ENCODE measurements at places on chromosomes 6 and 20.

- DNase-seq, result peak; percentile 52
These were observed 131.7 kb downstream of the LRRC1 start for GRCh38 chr6:53926505-53926904.

DNA sequence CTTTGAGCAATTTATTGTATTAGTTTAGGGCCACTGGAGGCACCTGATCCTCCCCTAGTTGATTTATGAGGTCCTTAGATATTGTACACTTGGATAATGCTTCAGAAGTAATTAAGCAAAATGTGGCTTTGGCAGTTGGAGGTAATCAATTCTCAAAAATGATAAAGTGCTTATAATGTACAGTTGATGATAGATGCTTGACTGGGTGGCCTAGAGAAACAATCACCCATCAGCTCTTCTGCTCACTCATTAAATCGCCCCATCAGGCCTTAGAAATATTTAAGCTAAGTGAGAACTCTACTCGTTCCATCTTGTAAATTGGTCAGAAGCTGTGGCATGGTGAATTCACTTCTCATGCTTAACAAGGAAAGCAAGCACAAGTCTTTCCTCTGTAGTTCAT lies 349.9 kb downstream of the SAMD5 start:
- no peak for DNase-seq

DNA sequence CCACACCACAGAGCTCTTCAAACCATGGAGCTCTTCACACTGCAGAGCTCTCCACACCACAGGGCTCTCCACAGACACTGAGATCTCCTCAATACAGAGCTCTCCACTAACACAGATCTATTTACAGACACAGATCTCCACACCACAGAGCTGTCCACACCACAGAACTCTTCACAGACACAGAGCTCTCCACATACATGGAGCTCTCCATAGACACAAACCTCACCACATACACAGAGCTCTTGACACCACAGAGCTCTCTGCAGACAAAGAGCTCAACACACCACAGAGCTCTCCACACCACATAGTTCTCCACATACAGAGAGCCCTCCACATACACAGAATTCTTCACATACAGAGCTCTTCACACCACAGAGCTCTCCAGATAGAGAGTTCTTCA lies 53.0 kb downstream of the ERMARD start:
- DNase-seq, result no peak

- no peak for DNase-seq
These were observed 19.6 kb upstream of the PI16 start for GRCh38 chr6:36934901-36935300.

DNA sequence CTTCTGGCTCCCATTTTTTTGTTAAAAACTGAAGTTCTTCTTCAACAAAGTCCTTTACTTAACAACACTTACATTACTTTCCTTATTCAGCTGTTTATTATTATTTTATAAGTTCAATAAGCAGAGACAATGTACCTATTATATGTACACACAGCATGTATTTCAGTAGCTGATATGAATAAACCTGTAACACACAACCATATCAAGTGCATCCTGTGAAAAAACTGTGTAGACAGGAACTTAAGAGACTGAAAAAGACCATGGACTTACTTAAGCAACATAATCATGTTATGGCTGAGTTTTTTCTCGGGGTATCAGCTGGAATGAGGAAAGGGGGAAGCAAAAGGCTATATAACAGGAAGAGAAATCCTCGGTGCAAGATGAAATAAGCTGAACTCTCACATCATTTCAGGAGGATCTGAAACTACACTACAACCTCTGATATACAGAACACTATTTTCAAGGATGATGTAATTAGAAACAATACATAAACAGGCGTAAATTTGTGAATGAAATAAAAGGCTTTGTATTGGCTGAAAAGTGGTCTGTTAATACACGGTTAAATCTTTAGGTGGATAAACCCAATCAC lies 70.9 kb downstream of the REV3L start:
- DNase-seq, result no peak

All from urothelium cell line (cell line).